ENCODE measurements at places on chromosomes 3 and 15.

- no peak for DNase-seq
Measured at GRCh38 chr3:169454060-169454317, 209.5 kb downstream of the MECOM start.

DNA sequence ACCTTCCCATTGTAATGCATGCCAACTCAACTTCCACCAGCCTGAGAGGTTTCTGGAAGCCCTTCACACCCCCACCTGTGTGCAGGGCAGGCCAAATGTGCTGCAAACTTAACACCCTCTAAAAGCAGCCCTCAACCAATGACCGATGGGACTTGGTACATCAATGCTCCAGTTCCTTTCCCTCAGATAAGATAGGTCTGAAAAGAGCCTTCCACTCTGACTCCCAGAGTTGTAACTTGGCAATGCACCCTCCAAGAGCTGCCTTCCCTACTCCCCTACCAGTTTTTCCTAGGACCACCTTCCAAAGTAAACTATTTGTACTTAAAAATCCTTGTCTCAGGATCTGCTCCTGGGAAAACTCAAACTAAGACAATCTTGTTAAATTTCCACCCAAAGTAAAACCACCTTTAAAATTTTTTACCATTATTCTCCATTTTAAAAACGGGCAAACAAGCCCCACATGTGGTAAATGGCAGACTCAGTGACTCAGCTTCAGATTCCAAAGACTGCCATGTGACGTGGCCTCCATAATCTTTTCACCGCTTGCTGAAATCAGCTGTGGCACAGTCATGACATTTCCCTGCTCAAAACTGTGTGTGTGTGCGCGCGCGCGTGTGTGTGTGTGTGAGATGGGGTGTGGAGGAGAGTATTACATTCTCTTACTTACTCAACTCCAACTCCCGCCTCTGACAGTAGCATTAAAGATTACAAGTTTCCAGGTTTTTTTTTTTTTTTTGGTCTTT is 17.2 kb downstream of the RASGRP1 start:
- no peak for DNase-seq

GRCh38 chr3:13650210-13651056 is 101.5 kb downstream of the FBLN2 start:
- peak; percentile 59 for DNase-seq

DNA sequence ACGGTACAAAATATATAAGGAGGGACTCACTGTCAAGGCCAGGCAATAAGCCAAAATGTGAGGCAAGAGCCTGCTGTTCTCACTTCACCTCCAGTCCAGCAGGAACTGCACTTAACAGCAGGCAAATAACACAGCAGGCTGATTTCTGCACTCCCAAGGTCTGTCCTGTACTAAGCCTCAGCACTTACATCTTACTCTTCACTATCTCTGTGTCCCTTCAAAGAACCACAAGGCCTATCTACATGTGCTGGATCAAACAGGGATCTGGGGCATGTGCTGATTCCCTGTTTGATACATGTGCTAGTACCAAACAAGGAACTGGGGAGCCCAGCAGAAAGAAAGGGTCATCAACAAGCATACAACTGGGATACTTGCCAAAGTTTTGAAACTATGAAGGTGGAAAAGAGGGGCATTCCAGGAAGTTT is 22.2 kb downstream of the UACA start:
- no peak for DNase-seq

DNA sequence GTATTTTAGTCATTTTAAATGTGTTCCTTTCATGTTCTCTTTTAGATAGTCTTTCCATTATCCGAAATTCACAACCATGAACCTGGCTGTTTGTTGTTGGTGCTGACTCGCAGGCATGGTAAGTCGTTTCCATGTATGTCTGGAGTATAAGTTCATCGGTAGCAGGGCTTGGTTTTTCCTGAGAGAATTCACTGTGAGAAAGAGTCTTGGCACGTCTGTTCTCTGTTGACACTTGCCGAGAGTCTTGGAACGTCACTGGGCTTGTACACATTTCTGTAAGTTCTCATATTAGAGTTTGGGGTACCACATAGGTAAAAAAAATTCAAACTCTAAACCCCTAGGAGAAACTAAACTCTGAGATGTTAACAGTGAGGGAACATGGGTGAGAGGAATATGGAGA is 29.4 kb upstream of the EIF4A2 start:
- no peak for DNase-seq

GRCh38 chr3:197802779-197803459 is 11.9 kb downstream of the LRCH3 start:
- no peak for DNase-seq

DNA sequence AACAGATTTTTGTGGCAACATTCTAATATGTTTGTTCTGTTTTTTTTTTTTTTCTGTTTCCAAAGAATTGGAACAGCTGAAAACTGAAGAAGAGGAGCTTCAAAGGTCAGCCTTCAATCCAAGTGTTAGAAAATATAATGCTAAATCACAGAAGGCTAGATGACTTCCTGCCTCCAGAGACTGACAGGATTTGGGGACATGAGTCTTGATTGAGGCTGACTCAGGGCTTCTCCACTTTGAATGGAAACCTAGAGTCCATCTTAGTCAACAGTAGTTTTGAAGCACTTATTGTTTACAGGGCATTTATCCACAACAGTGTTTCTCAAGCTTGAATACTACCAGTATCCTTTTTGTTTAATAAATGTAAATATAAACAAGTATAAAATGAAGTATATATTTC is 44.5 kb upstream of the RAD51 start:
- DNase-seq, result no peak

DNA sequence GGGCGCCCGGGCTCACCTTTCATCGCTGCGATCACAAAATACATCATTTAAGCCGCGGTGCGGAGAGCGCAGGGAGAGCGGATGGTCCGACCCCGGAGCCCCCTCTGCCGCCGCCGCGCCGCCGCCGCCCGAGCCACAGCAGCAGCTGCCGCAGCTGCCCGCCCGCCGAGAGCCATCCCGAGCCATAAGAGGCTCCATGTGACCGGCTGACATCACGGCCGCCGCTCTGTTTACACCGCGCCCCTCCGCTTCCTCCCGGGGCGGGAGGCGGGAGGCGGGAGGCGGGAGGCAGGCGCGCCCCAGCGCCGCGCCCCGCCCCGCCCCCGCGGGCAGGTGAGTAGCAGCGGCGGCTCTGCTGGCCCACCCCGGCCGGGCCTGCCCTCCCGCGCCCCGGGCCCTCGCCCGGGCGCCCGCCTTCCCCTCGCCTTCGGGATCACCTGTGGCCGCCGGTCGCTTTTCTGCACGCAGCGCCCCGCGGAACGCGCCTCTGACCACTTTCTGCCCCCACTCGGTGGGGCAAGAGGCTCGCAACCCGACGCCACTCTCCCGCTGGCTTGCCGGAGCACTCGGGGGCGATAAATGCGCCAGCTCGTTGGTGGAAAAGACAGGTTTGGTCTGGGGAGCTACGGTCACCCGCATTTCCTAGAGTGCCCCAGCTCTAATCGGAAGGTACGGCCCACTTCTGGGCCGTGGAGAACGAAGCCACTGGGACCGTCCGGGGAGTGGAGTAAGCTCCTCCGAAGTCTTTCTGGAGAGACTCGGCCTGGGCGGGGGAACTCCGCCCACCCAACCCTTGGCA is 113.6 kb upstream of the ICE2 start:
- DNase-seq, result peak; percentile 75

Data from Caki2 (cell line).